CD14-positive monocyte (primary cell): ENCODE measurements at places on chromosomes 2 and 18. TPM values are rescaled to one million over a fixed set of nuclear protein-coding genes. Genes with fewer than 3 reads are reported as not detected.

DNA sequence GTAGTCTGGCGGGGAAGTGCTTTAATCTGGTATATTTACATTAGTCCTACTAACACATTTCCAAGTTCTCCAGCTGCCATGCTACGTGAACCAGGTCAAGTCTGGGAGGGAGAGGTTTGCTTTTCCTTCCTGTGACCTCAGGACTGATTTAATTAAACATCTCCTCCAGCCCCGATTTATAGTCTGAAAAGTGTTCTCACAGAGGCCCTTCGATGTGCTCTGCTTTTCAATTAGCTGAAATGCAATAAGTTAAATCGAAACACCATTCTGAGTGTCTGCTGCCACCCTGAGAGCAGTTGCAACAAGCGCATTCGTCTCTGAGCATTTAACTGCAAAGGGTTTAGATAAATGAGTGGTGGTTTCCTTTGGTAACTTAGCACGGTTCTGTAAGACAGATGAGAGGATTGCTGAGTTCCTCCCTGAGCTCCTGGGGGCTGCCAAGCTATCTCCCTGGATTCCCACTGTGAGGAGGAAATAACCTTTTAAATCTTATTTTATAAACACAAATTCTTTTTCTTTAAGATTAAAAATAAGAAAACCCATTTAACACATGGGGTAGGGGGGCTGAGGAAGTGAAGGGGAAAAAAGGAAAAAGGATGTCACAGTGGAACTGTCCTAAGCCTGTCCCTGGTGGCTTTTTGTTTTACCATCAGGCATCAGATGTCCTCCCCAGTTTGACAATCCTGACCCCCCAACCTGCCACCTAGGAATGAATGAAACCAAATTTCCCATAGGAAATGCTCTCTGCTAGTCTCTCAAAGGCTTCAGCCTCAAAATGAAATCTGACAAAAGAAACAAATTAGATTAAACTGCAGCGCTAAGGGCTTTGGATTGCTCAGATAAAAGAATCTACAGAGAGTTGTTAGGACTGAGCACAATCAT lies 56.5 kb upstream of the CREB1 start:
- no peak for DNase-seq

GRCh38 chr2:205908212-205909183 lies 177.5 kb downstream of the INO80D start:
- no peak for DNase-seq

- no peak for DNase-seq
Measured at GRCh38 chr2:17413036-17413435, 105.2 kb downstream of the RAD51AP2 start.

- DNase-seq: no peak
Measured at GRCh38 chr2:154693741-154694340, 4.7 kb upstream of the KCNJ3 start.

DNA sequence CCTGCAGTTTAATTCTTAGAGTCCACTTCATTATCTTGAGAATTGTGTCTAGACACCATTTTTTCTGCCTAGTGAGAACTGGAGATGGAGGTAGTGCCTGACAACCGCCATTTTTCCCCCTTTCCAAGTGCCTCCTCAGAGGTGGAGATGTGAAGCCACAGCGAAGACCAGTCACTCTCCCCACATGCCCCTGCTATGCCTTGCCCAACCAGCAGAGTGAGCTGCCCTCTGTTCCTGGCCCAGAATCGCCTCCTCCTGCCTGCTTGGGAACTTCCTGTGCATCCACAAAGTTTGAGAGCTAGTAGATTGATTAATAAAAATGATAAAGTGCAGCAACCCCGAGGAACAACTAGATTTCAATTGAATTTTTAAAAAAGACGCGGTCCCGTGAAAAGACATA lies 123.3 kb downstream of the CLIP4 start:
- DNase-seq: no peak

GRCh38 chr2:220503431-220503830 lies 876.0 kb downstream of the SLC4A3 start:
- no peak for DNase-seq

- no peak for DNase-seq
Measured at GRCh38 chr2:66851449-66851872, 416.5 kb downstream of the MEIS1 start.

DNA sequence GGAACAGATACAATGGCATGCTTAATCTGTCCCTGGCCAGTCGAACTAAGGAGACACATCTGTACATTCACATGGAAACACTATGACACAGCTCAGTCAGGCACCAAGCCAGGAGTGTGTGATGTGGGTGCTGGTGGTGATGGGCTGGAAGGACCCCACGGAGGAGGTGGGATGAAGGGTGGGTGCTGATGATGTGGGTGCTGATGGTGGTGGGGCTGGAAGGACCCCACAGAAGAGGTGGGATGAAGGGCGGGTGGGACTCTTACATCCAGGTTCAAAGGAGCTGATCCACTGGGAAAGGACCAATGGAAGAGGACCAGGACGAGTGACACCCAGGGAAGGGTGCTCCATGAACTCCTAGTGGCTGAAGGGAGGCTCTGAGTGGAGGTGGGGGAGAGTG lies 34.8 kb upstream of the ACAA2 start:
- no peak for DNase-seq

Gene SKOR2
- not detected for polyA plus RNA-seq
